ENCODE measurements at places on chromosomes 2 and 18.

DNA sequence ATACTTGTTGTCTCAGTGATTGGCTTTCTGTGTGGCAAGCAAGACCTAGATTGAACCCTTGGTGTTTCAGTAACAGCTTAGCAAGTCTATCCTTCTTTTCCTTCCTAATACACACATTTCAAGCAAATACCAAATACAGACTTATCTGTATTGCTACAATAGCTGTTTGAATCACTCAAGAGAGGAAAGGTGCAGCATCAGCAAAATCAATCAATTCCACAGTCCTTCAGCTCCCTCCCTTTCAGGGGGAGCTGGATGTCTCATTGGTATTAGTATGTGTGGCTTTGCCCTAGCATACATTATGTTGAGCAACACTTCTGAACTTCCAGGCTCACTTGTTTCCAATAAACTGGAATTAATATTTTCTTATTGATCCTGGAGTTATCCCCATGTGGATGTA lies 323.1 kb downstream of the TMX3 start:
- DNase-seq, result no peak

- DNase-seq, result no peak
These were observed 126.6 kb downstream of the UBE2E3 start for GRCh38 chr2:181106789-181107627.

- DNase-seq, result no peak
These were observed 17.8 kb downstream of the NLRC4 start for GRCh38 chr2:32246911-32247310.

GRCh38 chr2:178108176-178108575 lies 4.1 kb upstream of the RBM45 start:
- no peak for DNase-seq

DNA sequence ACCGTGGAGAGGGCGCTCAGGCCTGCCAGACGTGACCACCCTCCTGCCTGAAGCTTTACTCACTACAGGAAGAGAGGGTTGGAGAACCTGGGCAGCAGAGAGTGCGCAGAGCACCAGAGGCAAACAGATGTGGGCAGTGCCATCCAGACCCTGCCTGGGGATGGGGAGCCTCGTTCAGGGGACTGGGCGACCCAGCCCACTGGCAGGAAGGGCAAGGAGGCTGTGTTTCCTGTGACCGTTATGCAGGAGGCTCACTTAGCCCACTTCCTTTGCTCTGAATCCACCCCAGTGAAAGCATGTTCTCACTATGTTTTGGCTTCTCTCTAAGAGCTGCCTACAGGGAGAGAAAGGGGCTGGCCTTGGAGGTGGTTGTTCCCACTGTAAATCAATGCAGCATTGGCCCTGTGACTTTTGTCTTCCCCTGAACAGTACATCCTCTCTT lies 23.0 kb upstream of the ACKR3 start:
- no peak for DNase-seq

DNA sequence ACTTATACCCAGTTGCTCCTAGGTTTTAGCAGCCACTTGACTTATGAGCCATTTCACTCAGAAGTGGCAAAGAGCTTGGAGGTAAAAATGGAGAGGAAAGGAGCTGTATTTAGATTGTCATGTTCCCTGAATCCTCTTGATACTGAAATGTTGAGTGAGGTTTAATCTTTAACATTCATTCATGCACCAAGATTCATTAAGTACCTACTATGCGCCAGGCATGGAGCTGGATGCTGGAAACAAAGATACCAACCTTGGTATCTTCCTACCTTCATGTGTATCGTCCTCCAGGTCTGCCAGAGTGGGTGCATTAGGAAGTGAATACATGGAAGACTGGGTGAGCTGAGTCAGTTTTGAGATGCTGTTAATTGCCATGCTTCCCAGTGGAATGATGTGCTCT lies 23.7 kb downstream of the TPGS2 start:
- no peak for DNase-seq

DNA sequence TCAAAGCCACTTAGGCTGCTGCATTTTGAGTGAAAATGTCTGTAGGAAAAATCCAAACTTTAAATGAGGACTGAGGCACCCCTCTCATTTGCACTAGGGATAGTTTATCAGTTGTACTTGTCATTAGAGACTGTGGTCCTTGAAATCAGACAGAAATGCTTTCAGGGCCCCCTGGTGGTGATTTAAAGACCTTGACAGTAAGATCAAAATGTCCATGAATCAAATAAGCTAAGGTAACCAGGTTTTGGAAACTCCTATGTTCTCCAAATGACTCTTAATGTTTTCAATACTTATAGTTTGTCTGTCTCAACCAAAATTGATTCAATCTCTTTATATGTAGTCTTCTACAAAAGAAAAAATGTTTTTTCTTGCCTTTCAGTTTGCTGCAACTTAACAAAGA lies 28.8 kb upstream of the DDX18 start:
- peak; percentile 20 for DNase-seq

DNA sequence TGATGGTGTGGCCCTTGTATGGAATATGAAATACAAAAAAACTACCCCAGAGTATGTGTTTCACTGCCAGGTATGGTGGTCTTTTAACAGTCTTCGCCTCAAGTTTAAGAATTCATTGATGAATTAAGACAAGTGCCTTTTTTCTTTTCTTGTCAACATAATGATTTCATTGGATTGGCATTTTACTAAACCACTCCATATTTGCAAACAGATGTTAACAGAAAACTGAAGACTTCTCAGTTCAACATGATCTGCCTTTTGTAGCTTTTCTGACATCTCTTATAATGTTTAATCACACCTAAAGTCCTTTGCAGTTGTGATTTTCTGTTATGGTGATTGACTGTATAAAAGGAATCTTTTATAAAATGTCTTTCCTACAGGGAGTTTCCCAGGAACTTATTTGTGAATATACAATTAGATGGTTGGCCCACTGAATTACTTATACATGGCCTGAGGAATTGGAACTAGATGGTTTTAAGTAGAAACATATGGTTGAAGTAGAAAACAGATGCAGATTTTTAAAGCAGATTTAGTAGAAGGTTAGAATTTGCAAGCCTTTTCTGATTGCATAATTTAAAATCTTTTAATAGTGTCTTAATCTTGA lies 39.7 kb downstream of the DYNC1I2 start:
- no peak for DNase-seq
